ENCODE measurements at places on chromosomes 12 and 14.

DNA sequence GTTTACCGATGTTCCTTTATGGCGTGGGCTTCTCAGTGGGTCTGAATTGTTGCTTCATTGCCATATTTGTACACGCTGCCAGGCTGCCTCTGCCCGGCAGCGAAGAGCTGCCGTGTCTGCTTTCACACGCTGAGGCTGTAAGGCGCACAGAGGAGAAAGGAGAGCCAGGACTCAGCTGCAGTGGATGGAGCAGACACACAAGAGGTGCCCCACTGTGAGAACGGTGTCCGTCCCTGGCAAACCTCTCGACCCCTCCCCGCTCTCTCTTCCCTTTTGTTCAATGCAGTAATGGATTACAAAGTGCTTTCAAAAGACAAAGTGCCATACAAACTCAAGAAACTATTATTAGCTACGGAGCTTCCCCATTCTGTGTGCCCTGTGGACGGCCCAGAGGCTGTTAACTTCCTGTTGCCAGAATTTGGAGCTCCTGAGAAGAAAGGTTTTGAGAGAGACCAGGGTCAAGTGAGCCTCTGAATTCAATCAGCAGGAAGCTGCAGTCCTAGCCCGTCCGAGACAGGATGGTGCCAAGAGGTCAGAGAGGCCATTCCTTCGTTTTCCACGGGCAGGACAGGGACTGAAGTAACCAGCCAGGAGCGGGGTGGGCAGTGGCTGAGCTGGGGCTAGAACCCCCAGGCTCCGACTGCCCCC lies 15.8 kb downstream of the CCND2 start:
- peak; percentile 63 for DNase-seq

GRCh38 chr12:80700327-80700726 lies 7.1 kb upstream of the MYF6 start:
- no peak for DNase-seq

- DNase-seq, result no peak
Measured at GRCh38 chr14:36852981-36853691, 191.5 kb downstream of the PAX9 start.

DNA sequence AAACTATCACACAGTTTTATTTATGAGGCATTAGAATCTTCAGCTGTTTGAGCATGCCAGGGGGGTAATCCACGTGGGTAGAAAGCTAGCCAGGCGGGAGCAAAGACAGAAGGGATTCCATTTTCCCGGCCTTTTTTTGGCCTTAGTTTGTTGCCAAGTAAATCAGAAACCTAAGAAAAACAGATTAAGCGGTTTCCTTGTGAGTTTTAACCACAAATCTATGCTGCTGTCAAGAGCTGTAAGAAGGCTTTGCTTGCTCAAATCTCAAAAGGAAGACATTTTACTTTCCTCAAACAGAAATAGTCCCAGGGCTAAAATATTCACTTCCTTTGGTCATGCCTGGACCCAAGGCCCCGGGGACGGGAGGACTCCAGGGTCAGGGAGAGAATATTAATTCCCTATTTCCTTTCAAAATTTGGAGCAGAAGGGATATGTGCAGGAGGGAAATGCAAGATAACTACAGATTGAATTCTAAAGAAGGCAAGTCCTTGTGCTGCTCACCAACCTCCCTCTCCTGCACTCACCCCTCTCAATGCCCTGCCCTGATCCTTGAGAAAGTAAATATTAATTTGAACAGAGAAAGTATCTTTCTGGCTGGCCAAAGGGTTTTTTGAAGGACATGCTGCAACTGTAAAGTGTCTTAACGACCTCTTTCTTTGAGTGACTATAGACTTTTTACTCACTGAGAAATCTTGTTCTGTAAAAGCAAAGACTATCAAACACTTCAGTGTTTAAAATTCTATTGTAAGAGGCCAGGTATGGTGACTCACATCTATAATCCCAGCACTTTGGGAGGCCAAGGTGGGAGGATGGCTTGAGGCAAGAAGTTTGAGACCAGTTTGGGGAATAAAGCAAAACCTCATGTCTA lies 75.7 kb downstream of the HSD17B6 start:
- no peak for DNase-seq

- DNase-seq, result no peak
Measured at GRCh38 chr14:56569174-56569573, 10.4 kb upstream of the TMEM260 start.

All from brain (organoid and tissue), 16 donors.